ENCODE measurements at places on chromosomes 13 and 19.
A peak's percentile ranks its signal among the peaks of the same experiment; 100 is the strongest.

DNA sequence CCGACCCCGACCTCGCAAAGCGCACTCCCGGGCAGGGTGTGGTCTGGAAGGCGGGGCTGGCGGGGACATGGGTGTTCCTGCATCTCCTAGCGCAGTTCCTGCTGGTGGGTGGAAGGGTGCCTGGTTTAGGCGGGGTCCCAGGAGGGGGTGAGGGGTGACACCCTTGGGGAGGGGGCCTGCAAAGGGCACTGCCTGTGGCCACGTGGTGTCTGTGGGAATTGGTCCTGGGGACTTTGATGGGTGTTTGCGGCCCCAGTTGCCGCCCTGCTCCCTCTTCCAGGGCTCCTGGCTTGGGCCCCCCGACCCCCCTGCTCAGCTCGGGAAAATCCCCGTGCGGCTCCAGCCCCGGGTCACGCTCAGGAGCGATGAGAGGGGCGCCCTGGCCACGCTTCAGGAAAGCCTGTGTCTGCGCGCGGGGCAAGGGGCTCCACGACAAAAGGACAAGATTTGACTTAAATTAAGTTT is 19.1 kb downstream of the WTIP start:
- no peak for DNase-seq

DNA sequence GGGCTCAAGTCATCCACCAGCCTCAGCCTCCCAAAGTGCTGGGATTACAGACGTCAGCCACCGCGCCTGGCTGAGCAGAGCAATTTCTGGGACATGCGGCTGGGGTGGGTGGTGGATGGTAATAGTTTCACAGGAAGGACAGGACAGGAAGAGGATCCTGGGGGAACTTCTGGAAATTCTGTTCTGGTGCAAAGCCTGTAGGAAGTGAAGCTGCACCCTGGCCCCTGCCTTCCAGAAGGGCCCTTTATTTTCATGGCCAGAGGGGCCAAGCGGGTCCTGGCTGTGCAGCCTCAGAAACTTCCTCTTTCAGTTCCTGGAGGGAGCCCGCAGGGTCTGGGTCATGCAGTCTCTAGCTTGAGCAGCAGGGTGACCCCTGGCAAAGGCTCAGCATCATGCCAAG is 15.7 kb downstream of the FEM1A start:
- DNase-seq = no peak

- no peak for DNase-seq
Measured at GRCh38 chr19:13689085-13689484, 75.2 kb upstream of the MRI1 start.

DNA sequence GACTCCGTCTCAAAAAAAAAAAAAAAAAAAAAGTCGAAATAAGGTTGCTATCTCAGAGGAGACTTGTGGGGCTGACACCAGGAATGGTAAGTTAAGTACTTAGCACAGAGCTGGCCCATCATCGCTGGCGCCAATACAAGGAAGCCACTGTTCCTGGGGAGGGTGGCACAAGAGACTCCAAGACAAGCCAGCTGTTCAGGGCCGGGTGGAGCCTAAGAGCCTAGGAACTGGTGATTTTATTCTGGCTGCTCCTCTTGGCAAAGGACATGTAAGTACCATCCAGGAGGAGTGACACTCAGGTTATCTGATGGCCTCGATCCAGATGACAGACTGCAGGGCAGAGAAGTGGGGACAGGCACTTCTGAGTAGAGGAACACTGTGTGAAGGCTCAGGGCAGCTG is 3.8 kb downstream of the ELOF1 start:
- no peak for DNase-seq

DNA sequence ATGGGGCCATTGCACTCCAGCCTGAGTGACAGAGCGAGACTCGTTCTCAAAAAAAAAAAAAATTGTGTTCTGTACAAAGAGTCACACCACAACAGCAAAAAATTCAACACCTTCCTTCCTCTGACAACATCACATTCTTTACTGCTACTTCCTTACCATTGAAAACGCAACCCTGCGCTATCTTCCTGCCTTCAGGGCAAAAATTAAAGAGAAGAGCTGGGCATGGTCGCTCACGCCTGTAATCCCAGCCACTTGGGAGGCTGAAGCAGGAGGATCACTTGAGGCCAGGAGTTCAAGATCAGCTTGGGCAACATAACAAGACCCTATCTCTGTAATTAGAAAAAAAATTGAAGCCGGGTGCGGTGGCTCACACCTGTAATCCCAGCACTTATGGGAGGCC is 9.4 kb upstream of the ZNF444 start:
- DNase-seq = no peak

GRCh38 chr19:33248954-33249613 is 23.4 kb upstream of the SLC7A10 start:
- DNase-seq = no peak

DNA sequence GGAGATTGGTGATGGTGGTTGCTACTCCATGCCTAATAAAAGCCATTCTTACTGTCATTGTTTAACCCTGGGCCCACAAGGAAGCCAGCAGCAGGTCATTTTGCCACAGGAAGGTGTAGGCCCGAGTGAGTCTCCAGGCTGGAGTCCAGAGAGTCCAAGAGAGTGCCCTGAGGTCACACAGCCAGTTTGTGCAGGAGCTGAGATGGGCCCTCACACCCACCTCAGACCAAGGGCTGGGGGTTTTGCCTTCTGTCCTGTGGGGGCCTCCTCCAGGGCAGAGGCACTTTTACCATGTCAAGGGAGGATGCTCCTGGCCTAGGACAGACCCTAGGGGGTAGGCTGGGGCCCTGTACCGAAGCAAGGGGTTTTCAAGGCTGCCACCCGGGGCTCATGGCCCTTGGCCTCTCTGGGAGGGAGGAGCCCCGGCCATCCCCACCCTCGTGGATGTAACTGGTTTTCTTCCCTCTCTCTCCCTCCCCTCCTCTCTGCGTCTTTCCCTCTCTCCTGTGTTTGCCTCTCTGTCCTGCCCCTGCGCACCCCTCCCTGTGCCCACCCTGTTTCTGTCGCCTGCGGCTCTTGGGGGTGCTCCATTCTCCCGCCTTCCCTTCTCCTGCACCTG is 8.0 kb downstream of the CYTH2 start:
- DNase-seq = no peak

DNA sequence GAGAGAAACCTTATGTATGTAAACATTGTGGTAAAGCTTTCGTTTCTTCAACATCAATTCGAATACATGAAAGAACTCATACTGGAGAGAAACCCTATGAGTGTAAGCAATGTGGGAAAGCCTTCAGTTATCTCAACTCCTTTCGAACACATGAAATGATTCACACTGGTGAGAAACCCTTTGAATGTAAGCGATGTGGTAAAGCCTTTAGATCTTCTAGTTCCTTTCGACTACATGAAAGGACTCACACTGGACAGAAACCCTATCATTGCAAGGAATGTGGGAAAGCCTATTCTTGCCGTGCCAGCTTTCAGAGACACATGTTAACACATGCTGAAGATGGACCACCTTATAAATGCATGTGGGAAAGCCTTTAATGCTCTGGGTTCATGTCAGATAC is 24.7 kb downstream of the ZNF136 start:
- no peak for DNase-seq

- DNase-seq = no peak
Measured at GRCh38 chr13:32011971-32012370, 19.6 kb upstream of the FRY start.

- DNase-seq = peak; percentile 63
Measured at GRCh38 chr13:111115965-111116521, 933 bp downstream of the ARHGEF7 start.

DNA sequence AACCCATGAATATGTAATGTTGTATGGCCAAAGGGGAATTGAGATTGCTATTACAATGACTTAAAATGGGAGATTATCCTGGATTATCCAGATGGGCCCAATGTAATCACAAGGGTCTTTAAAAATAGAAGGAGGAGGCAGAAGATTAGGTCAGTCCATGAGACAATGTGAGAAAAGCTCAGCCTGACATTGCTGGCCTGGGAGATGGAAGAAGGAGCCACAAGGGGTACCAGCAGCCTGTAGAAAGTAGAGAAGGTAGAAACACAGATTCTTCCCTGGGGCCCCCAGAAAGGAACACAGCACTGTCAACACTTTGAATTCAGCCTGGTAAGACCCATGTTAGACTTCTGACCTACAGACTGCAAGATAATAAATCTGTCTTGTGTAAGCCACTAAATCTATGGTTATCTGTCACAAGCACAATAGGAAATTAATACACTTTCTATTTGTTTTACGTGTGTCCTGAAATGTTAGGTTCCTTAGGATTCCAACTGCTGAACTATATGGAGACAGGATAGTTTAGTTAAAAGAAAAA is 132.9 kb upstream of the SERP2 start:
- DNase-seq = no peak

GRCh38 chr13:45510672-45511071 is 45.9 kb downstream of the COG3 start:
- no peak for DNase-seq

GRCh38 chr19:1766800-1767352 is 13.6 kb downstream of the ONECUT3 start:
- DNase-seq = no peak

GRCh38 chr13:42891591-42891990 is 100.5 kb downstream of the EPSTI1 start:
- no peak for DNase-seq

- no peak for DNase-seq
Measured at GRCh38 chr19:34598217-34599155, 78.5 kb downstream of the SCGB2B2 start.

- DNase-seq = no peak
Measured at GRCh38 chr19:43731346-43731745, 15.5 kb downstream of the IRGC start.

GRCh38 chr13:100645382-100645781 is 29.2 kb downstream of the TMTC4 start:
- DNase-seq = no peak

DNA sequence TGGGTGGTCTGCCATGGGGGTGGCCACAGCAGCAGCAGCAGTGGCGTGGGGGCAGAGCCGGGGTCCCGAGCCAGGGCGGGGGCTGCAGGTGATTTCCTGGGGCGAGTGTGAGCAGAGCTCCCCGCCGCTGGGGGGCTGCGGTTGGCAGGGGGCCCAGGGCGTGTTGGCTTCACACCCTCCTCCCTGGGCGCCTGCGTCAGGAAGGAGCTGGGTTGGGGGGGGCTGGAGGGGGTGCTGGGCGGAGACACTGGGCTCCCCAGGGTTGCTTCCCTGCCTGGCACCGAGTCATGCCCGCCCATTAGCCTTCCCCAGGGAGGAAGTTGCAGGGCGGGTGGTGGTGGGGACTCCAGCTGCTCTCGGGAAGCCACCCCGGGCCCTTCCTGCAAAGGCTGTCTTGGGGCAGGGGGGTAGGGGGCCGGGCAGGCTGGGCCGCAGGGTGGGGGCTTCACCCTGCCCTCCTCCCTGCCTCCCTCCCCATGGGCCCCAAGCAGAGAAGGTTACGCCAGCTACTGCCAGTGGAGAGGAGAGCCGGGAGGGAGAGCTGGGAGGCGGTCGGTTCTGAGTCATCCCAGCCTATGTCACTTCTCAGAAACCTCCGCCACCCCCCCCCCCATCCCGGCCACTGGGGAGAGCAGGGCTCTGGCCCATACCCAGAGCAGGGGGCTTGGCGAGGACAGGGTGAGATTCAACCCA is 4.6 kb downstream of the MIDN start:
- peak; percentile 95 for DNase-seq

GRCh38 chr19:48770266-48770665 is 14.9 kb downstream of the FGF21 start:
- DNase-seq = no peak

DNA sequence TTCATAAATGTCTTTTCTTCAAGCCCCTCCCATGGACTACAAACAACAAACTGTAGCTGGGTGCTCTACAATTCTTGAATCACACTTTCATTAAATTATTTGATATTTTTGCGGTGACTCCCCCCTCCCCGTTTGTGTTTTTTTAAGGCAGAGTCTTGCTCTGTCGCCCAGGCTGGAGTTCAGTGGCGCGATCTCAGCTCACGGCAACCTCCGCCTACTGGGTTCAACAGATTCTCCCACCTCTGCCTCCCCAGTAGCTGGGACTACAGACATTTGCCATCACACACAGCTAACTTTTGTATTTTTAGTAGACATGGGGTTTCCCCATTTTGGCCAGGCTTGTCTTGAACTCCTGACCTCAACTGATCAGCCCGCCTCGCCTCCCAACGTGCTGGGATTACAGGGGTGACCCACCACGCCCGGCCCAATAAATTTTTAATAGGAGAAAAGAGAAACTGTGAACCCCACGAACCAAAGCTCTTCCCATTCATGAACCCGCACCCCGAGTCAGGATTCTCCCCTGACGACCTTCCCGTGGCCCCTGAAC is 703 bp downstream of the ZNF506 start:
- no peak for DNase-seq

Data from skeletal muscle cell (primary cell).